Nephron progenitor cell (in vitro differentiated cells): ENCODE measurements at places on chromosomes 6 and 20.

GRCh38 chr6:85096976-85097375 is 332.6 kb upstream of the TBX18 start:
- DNase-seq = no peak

DNA sequence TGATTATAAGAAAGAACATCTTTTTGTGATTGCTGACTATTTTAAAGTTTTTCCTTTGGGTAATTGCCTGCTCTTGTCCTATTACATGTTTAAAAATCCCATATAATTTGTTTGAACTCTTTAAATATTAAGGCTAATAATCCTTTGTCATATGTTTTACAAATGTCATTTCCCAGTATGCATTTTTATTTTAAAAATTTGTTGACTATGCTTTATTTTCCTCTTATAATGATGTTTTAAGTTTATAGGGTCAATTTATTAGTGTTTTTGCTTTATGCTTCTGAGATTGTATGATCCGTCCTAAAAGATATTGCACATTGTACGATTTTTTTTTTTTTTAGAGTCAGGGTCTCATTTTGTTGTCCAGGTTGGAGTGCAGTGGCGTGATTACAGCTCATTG is 297.2 kb downstream of the RNF144B start:
- no peak for DNase-seq

DNA sequence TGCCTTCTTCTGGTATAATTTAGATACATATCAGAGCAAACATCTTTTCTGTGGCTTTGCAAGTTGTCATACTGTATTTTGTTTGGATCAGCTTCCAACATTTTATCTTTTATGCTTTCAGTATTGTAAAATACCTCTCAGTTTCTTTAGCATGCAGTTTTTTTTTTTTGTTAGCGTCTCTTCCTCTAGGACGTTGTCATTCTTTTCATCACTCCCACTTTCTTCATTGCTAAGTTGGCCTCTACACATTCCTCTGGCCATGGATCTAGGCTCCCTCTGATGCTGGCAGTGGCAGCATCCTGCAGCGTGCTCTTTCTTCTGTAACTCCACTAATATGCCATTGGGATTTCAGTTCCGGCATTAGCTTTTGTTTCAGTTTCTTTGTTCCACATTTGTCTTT is 21.7 kb downstream of the RPRD1B start:
- DNase-seq = no peak

DNA sequence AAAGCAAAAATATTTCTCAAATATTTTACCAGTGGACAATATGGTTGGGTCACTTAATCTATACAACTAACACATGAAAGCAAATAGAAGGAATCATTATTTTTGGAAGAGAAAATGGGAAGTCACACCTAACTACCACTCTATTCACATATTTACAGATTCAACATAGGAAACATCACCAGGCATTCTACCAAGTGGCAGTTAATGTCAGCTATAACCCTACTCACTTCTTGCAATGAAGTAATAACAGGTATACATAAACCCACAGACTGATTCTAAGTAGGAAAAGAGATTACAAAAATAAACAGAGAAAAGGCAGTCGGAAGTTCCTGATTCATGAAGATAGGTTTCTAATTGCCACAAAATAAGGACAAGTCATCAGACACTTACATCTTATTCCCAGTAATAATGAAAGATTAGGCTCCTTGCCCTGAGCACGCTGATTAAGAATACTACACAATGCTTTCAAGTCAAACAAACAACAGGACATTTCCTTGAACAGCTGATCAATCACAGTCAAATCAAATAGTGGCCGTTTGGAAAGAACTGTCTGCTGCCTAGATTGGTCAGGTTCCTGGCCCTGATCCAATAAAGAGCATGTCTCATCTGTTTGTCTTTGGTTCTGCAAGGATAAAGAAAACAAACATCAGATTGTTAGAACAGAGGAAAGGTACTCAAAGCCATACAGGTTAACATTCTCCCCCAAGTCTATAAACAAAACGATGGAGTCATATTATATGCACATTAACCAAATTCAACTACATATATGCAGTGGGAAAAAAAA is 79.2 kb upstream of the PLN start:
- no peak for DNase-seq

GRCh38 chr6:15677822-15678221 is 15.0 kb upstream of the DTNBP1 start:
- no peak for DNase-seq

- no peak for DNase-seq
These were observed 6.7 kb downstream of the TSHZ2 start for GRCh38 chr20:52978851-52979250.

DNA sequence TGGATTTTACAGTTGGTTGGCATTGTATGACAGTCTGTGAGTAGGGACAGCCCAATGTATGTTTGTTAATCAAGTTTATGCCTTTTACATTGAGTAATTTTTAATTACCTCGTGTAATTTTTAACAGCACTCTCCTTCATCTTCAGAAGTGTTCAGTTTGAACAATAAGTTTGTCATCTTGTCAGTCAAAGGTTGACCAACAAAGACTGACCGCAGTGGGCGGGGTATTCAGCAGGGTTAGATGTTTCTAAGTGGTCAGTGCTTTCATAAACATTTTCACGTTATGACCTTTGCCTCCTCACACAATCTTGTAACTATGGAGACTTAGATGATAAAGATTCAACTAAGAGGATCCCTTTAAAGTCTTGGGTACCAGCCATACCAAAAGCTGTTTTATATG is 40.8 kb downstream of the GFRA4 start:
- DNase-seq = no peak

- DNase-seq = no peak
These were observed 112.7 kb downstream of the RTN4IP1 start for GRCh38 chr6:106516616-106517015.

- DNase-seq = no peak
These were observed 381 bp downstream of the MAP3K7 start for GRCh38 chr6:90586546-90586835.

- DNase-seq = no peak
These were observed 33.6 kb upstream of the BTN3A2 start for GRCh38 chr6:26331218-26332073.

- DNase-seq = no peak
These were observed 135.6 kb upstream of the CST7 start for GRCh38 chr20:24813496-24813895.

- DNase-seq = no peak
These were observed 260.7 kb upstream of the MAN1A1 start for GRCh38 chr6:119610265-119610664.

DNA sequence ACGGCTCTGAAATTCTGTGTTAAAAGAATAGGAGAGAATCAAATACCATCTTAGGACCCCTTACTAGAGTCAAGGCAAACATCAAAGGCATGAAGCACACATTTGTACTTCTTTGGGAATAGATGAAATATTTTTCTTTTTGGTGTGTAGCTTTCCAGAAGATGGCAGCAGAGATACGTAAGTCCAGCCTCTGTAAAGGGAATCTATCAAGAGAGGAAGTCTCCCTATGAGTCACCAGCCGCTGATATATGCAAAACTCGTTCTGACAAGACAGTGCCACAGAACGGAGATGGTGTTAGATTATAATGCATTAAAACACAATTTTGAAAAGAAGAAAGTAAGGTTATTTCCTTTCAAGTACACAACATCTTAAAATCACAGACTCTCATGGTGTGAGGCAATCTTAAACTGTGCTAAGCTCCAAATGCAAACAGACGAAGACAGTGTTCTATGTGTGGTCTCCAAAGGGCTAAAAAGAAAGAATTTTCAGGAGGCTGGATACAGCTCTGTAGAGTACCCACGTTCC is 120.0 kb upstream of the AGPAT4 start:
- peak; percentile 41 for DNase-seq

GRCh38 chr20:40563296-40563950 is 125.6 kb downstream of the MAFB start:
- no peak for DNase-seq

GRCh38 chr6:41551086-41551700 is 5.0 kb downstream of the FOXP4 start:
- no peak for DNase-seq

- no peak for DNase-seq
These were observed 30.1 kb downstream of the HDDC2 start for GRCh38 chr6:125271486-125272159.

GRCh38 chr6:34524499-34524898 is 31.6 kb downstream of the SPDEF start:
- no peak for DNase-seq

GRCh38 chr6:131631625-131632289 is 3.7 kb upstream of the MED23 start:
- no peak for DNase-seq

GRCh38 chr6:130041594-130041993 is 23.2 kb downstream of the L3MBTL3 start:
- no peak for DNase-seq

- DNase-seq = peak; percentile 61
These were observed 144.2 kb downstream of the JARID2 start for GRCh38 chr6:15389765-15390723.

- no peak for DNase-seq
These were observed 71.3 kb downstream of the DZANK1 start for GRCh38 chr20:18395544-18395943.

GRCh38 chr6:56595490-56596122 is 47.1 kb downstream of the DST start:
- DNase-seq = peak; percentile 32

GRCh38 chr6:10991115-10991514 is 53.0 kb downstream of the ELOVL2 start:
- DNase-seq = no peak

- no peak for DNase-seq
These were observed 86.0 kb downstream of the MBOAT1 start for GRCh38 chr6:20126102-20126752.

GRCh38 chr20:49846206-49846807 is 33.7 kb downstream of the SLC9A8 start:
- peak; percentile 37 for DNase-seq

DNA sequence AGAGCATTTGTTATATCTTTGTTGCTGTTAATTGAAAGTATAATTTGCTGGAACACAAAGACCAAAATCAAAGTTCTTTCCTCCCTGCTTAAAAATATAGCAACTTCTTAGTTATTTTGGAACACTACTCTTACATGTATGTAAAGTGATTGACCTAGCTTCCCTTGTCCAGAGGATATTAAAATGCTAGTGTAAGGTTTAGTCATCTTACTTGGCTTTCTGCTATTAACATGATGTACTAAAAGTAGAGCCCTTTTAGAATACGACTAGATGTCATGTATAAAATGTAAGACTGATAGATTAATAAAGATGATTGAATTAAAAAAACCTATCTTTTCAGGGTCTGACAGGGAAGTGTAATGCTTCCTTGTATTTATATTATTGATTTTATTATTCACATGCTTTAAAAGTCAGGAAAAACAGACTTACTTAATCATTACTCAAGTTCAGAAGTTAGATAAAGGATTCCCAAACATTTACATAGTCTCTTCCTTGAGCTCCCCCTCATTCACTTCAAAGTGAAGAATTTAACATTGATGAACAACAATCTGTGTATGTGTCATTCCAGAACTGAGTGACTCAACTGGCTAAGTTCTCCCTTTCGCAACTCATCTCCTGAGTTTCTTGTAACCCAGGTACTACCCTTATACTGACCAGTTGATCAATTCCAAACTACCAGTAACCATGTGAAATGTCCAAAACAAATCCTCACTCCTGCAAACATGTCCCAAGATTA is 50.9 kb downstream of the BTBD9 start:
- no peak for DNase-seq

DNA sequence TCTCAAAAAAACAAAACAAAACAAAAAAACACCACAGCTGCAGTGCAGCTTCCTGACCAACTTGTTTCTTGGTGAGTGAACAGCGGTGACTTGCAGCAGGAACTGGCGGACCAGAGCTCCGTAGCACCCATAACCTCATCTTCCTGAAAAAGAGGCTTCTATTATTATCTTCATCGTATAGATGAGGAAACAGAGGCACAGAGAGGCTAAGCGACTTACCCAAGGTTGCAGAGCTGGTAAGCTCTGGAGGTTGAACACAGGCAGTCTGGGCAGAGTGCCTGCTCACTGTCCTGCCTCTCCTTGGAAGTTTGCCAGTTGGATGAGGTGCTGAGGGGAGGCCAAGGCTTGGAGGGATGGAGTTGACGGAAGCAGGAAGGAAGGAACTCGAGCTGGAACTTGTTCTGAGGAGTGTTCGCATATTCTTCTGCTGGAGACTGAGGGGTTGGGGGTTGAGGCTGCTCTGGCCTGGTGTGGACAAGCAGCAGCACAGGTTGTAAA is 47.9 kb upstream of the CCDC167 start:
- no peak for DNase-seq

DNA sequence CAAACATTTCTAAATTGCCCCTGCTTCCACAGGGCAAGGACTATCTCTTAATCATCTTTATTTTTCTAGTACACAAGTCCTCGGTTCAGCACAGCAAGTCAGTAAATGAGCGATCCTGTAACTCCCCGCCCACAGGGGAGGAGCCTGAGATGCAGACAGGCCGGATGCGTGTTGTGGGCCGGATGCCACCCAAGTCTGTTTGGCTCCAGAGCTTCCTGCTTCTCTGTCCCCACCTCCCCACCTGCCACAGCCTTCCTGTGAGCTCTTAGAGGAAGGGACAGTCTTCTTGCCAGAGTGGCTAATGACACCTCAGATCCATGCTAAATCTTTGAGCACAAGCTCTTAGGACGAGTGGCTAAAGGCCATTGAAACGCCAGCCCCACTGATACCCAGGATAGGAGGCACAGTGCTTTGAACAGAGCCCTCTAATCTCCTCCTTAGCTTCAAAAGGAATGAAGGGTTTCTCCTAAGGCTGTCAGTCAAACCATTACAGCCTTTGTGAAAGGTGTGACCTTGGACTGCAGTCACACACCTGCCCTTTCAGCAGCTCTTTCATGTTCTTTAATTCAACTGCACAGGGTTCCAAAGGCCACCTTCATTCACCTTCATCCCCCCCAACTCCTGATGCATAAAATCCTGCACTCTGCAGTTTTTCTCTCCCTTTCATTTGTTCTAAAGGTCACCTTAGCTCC is 264.3 kb downstream of the TFAP2C start:
- DNase-seq = no peak

DNA sequence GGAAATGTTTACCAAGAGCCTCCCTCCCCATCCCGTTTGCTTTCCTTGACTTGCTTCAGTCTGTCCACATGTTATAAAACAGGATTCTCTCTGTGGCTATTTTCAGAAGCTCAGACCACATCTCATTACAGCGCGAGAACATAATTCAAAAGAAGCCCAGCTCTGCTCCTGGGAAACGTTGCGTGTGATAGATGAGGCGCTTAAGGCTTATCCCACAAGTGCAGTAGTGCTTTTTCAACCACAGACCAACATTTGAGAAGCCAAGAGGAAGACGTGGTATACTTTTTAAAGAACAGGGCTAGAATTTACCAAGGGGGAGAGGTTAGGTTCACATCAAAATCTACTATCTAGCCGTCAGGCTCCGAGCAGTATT is 239.5 kb downstream of the SLC24A3 start:
- no peak for DNase-seq

GRCh38 chr20:63641146-63641791 is 12.0 kb downstream of the STMN3 start:
- DNase-seq = no peak

- no peak for DNase-seq
These were observed 40.0 kb upstream of the ANKRD60 start for GRCh38 chr20:58268421-58268821.

- DNase-seq = no peak
These were observed 4.0 kb upstream of the CST1 start for GRCh38 chr20:23754731-23755130.
